Amniotic stem cell (primary cell): ENCODE measurements at places on chromosomes 4 and X.

- no peak for DNase-seq
Observed at GRCh38 chr4:90113881-90114457, 13.2 kb upstream of the CCSER1 start.

DNA sequence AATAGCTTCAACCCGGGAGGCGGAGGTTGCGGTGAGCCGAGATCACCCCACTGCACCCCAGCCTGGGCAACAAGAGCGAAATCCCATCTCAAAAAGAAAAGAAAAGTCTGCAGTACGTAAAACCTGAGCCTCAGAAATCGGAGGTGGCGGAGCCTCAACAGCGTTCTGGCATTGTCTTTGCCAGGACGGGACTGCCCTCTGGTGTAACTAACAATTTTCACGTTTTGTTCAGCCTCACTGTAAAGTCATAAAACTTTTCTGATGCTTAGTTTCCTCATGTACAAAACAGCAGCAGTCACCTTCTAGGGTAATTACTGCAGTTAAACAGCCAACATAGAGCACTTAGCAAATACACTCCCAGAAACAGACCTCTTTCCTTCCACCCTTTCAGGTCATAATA lies 121.7 kb downstream of the RBM47 start:
- DNase-seq: no peak

- DNase-seq: no peak
Observed at GRCh38 chr4:54556051-54556450, 101.7 kb upstream of the KIT start.

- DNase-seq: no peak
Observed at GRCh38 chr4:75056277-75056676, 123.4 kb downstream of the PARM1 start.

DNA sequence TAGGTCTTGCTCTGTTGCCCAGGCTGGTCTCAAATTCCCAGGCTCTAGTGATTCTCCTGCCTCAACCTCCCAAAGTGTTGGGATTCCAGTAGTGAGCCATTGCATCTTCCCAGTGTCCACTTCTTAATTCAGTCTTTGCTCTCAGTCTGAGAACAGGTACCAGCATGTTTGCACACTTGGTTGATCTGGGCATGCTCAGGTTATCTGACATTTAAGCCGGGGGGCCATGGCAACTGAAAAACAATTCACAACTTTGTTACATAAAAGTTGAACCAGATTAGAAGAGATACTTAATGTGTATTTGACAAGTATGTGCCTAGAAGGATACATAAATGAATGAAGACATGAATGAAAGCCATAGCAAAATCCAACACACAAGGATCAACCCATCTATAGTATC lies 39.0 kb downstream of the FGFBP1 start:
- DNase-seq: no peak

DNA sequence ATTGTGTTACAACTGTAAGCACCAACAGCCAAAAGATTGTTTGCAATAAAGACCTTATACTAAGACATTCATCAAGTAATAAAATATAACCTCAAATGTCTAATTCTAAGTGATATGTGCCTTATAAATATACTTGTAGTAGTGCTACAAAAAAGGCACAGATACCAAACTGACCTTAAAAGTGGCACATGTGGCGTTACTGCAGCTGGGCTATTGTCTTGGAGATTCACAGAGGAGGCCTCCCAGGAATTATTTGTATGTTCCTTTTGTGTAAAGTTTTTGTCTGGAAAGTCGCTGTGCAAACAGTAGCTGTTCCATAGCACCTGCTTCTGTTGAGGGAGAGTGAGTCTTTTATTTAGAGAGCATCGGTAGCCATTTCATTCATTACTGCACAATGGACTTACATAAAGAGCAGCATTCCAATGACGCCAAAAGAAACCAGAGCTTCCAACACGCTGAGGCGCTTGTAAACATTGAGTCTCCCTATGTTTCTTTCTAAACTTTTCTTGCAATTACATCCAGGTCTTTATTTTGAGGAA lies 143.7 kb downstream of the RPA4 start:
- no peak for DNase-seq

DNA sequence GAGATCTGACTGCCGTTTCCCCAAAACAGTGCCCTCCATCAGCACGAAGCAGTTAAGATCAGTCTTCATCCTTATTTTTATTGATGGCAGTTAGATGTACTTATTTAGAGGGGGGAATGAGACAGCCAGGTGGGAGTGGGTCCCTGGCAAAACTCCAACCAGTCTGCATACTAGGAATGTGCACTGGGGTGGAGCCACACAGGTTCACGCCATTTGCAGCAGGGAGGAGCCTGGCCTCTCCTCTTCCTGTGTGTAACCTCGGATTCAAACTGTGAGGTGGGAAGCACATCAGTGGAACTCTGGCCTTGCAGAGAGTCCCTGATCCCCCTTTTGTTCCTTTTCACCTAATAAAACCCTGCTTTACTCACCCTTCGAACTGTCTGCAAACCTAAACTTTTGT lies 987.7 kb upstream of the GRIA3 start:
- no peak for DNase-seq
